Chondrocyte (in vitro differentiated cells): ENCODE measurements at places on chromosomes 6 and 20. TPM values are rescaled to one million over a fixed set of nuclear protein-coding genes. Genes with fewer than 3 reads are reported as not detected.

DNA sequence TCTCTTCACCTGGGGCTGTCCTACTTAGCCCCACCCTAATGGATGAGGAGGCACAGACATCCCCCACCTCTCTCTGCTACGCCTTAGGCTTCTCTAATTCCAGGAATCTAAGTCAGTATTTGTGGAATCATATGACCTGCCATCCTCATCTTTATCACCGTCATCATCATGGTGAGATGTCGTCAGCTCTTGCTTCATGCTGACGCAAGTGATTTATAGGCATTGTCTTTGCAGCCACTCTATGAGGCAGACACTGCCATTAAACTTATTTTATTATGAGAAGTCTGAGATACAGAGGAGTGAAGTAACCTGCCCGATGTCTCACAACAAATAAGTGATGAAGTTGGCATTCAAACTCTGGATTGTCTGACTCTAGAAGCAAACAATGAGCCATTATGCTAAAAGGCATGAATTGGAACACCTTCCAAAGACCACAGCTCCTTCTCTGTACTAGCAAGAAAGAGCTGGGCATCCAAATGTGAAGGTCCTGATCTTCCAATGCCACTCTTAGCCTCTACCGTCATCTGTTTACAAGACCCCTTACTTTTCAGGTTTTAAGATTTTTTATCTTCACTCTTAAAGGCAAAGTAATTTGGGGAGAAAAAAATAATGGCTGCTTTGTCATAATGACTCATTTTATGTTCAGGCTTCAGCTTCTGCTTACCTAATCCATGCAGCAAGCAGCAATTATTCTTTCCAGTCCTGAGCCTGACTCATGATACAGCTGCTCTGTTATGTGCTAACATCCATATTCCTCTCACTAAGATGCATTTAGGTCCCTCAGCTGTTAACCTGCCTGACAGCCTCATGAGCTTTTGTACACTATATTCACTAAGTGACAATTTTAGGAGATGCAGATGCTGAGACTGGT is 113.7 kb upstream of the BCLAF1 start:
- no peak for DNase-seq

Gene TCF15
- total RNA-seq: 0.28 to 0.50 TPM in 2 of 3 replicates, not detected in the other

- DNase-seq: no peak
These were observed 16.9 kb upstream of the FOXC1 start for GRCh38 chr6:1592852-1593251.

- no peak for DNase-seq
These were observed 48.4 kb downstream of the DHX35 start for GRCh38 chr20:39010496-39010895.

Gene JPH2
- total RNA-seq: 46.6 to 75.9 TPM (median 71.2 TPM) in 3 replicates

GRCh38 chr6:99790679-99791078 is 184.0 kb downstream of the PRDM13 start:
- no peak for DNase-seq

Gene RFX6
- total RNA-seq: not detected in 3 replicates

DNA sequence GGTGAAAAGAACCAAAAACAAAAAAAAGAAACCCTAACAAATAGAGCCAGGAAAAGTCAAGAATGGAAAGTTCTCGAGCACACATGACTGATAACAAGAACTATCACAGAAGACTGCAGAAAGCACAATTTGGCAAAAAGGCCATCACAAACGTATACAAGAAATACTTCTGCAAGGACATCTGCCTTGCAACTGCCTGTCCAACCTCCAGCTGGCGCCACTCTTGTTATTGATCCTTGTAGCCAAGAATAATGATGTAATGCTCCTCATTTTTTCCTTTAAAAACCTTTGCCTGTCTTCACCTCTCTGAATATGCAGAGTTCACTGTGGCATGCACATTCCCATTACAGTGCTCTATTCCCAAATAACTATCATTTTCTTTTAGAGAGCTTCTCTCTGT is 87.9 kb upstream of the BMP5 start:
- DNase-seq: no peak

Gene OVOL2
- total RNA-seq: not detected in 3 replicates

Gene ADGRG6
- total RNA-seq: 1.7 to 2.5 TPM (median 2.5 TPM) in 3 replicates

Gene FRMD1
- total RNA-seq: 0.20 to 0.28 TPM in 2 of 3 replicates, not detected in the other

GRCh38 chr6:15444881-15445280 is 199.0 kb downstream of the JARID2 start:
- DNase-seq: no peak

Gene LGSN
- total RNA-seq: 1.4 TPM in 2 of 3 replicates, not detected in the other

- DNase-seq: no peak
These were observed 393.7 kb downstream of the CDH4 start for GRCh38 chr20:61645732-61646131.

DNA sequence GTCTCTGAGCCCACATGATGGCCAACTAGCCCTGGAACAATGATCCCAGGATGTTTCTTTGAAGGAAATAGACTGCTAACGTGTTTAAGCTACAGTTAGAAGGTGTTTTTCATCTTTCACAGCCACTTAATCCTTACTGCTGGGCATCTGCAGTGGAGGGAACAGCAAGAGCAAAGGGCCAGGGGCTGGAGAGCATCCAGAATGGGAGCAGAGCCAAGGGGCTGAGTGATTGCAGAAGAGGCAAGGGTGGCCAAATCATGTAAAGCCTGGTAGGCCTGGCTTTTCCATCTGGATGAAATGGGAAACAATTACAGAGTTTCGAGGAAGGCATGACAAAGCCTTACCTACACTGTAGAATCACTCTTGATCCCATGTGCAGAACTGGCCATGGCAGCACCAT is 18.7 kb upstream of the LAMP5 start:
- DNase-seq: no peak

DNA sequence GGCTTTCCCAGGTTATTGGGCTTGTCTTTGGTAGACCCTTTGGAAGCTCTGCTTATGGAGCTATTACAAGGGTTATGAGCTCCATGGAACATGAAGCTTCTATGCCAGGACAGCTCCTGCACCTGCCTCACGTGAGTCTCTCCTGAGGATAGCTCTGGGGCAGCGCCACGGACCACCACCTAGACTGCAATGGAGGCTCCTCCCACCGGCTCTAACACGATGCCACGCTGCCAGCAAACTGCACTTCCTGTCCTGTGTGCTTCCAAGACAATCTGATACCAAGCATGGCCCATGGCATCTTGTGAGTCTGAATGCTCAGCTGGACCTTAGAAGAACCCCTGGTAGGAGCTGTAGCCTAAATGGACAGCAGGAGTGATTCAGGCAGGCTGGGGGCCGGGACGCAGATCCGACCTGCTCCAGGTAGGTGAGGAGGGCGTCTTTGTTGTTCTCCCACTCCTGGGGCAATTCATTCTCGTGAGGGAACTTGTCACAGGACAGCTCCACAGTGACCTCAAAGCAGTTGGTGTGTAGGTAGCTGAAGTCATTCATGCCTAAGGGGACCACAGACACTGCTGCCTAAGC is 5.5 kb downstream of the CPXM1 start:
- no peak for DNase-seq

Gene PTPRT
- not detected in 3 replicates for total RNA-seq

Gene PGC
- not detected in 3 replicates for total RNA-seq

Gene SRMS
- not detected in 3 replicates for total RNA-seq

Gene MEP1A
- not detected in 3 replicates for total RNA-seq

GRCh38 chr6:48891308-48891707 is 571.7 kb downstream of the MMUT start:
- no peak for DNase-seq

DNA sequence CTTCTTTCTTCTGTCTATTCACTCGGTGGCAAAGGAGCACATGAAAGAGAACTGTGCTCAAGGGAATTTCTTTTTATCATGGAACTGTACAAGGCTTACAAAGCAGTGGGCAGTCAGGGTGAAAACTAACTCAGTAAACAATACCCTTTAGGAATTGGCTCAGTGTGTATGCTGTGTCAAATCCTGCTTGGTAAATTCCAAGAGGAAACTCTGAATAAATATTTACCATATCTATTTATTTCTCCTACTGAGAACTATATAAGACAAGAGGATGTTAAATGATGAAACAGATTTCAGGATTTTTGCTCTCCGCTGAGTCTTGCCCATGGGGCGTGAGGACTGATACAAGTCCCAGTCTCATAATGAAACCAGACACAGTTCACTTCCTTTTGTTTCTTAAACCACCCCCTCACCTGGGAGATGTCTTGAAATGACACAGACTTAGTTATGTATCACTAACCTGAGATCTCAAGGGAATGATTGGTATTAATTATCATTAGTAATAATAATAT is 188.8 kb downstream of the BACH2 start:
- no peak for DNase-seq

DNA sequence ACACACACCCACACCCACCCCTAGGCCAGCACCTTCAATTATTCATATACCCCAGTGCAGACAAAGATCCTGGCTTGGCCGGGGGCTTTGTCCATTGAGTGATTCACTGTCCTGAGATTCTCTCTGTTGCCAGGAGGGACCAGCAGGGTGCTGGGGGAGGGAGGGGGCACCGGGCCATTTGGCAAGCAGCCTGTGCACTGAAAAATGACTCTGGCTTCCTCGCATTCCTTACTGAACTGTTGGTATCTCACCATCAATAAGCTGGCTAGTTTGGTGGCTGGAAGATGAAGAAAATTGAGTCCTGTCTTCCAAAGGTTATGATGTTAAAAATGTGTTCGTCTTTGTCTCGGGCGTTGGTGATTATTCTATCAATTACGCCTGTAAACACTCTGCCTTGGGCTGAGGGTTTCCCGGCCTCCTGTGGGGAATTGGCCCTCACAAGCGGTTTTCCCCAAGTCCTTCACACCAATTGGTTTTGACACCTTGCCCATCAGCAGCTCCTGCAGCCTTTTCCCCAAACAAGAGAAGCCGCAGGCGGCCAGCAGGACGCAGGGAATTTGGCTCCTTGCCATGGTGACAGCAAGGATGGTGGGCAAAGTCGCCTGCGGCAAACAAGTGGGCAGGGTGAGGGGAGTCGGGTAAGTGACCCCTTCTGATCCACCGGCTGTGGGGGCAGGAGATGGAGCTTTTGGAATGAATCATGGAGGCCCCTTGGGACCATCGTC is 4.9 kb downstream of the VSTM2L start:
- DNase-seq: no peak

Gene TRIM15
- not detected in 3 replicates for total RNA-seq

- DNase-seq: no peak
These were observed 20.0 kb upstream of the PLN start for GRCh38 chr6:118528129-118528528.

Gene FNDC11
- 0.25 to 0.38 TPM in 2 of 3 replicates, not detected in the other for total RNA-seq

DNA sequence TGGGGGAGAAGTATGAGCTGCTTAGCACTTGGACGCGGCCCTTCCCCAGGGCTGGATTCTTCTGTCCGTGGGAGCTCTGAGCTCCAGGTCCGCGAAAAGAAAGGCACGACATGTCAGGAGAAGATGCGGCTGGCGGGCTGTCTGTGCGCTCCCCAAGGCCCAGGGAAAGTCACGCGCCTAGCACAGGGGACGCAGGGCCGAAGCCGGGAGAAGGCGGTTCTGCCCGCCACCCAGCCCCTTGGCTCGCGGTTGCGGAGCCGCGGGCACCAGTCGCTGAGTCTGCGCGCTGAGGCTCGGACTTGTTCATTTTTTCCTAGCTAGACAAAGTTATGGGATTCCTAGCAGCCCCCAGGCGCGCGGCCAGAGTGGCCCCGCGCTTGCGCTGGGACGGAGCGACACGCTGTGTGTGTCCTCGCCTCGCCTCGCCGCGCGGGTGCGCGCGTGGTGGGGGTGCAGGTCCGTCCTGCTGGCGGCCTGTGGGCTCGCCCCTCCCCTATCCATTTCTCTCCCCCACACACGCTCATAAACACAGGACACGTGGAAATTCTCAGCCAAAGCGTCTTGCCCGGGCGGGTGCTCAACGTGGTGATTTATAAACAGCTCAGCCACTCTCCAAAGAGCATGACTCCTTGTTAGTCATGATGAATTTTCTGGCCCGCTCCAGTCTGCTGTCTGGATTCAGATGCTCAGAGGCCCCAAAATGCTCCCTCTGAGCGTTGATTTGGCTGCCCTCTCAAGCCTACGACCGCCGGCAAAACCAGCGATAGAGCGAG is 1.9 kb upstream of the POU3F2 start:
- no peak for DNase-seq

Gene SLC17A4
- total RNA-seq: not detected in 3 replicates

Gene VEGFA
- 24.8 to 139 TPM (median 137 TPM) in 3 replicates for total RNA-seq

DNA sequence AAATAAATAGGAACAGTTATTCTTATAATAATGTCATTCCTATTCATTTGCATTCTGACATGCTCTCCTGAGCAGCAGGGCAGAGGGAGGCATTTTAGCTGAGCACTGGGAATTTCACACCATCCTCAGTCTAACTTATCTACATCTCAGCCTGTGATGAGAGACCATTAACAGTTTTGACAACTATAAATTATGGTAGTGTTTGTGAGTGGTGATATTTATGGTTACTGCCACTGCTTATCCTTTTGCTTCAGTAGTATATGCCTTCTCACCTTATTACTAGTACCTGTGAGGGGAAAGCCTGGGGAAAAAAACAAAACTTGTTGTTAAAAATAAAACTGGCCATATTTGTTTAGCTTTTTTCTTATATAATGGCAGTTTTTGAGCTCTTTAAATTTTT is 17.0 kb upstream of the CHD6 start:
- no peak for DNase-seq

Gene PBOV1
- total RNA-seq: not detected in 3 replicates

DNA sequence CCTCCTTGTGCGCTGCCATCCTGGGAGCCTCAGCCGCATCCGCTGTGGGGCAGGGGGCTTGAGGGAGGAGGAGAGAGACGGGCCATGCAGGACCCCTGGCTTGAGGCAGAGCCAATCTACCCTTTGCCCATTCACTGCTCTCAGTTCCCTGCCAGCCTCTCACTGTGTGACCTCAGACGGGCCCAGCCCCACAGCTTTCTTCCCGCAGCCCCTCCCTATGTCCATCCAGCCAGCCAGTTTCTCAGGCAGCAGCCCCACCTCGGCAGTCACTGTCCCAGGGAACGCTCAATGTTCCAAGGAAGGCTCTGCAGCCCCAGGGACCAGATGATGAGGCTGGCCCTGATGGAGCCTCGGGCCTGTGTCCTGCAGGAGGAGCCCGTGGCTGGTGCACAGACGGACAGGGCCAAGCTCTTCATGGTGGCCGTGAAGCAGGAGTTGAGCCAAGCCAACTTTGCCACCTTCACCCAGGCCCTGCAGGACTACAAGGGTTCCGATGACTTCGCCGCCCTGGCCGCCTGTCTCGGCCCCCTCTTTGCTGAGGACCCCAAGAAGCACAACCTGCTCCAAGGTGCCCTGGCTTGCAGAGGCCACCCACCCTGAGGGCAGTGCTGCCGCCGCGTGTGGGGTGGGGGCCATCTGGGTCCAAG is 3.9 kb upstream of the TNFRSF6B start:
- no peak for DNase-seq

Gene CRYBG1
- total RNA-seq: 3.9 to 16.2 TPM (median 4.5 TPM) in 3 replicates

DNA sequence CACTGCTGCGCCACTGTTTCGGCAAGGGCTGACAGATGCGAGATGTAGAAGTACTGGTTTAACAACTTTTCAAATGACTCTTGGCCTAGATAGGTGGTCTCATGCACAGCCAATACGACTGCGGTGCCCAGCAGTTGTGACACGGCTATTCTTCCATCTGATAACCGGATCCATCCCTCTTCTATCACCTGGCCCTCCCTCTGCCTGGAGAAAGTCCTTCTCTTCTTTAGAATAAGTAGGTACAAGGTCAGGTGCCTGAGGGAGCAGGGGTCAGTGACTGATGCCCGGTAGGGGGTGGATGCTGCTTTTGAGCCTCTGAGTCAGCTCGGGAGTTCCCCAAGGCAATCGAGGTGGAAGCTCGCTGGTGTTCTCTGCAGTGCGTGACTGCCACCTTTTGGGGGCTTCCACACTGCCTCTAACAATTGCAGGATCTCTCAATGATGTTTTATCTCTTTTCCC is 166.8 kb upstream of the GRIK2 start:
- no peak for DNase-seq

Gene HDGFL1
- not detected in 3 replicates for total RNA-seq

Gene LTA
- not detected in 3 replicates for total RNA-seq
